Neural progenitor cell (in vitro differentiated cells): ENCODE measurements at places on chromosomes 13 and 19. TPM values are rescaled to one million over a fixed set of nuclear protein-coding genes. Genes with fewer than 3 reads are reported as not detected.

DNA sequence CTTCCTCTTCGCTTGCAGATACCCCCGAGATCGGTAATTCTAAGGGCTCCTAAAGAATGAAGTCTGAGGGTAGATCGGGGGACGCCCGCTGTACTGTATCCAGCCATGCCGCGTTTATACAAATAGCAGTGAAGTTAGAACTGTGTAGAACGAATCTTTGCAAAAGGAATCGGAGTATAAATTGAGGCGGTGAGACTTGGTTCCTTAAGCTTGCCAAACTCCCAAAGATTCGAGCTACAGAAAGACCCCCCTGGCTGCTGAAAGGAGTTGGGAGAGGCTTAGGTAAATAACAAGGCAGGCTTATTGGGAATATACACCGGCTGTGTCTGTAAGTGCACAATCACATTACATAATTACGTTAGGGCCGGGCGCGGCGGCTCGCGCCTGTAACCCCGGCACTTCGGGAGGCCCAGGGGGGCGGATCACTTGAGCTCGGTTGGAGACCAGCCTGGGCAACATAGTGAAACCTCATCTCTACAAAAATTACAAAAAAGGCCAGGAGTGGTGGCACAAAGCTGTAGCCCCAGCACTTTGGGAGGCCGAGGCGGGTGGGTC lies 12.2 kb downstream of the TMEM160 start:
- DNase-seq, result peak; percentile 42

DNA sequence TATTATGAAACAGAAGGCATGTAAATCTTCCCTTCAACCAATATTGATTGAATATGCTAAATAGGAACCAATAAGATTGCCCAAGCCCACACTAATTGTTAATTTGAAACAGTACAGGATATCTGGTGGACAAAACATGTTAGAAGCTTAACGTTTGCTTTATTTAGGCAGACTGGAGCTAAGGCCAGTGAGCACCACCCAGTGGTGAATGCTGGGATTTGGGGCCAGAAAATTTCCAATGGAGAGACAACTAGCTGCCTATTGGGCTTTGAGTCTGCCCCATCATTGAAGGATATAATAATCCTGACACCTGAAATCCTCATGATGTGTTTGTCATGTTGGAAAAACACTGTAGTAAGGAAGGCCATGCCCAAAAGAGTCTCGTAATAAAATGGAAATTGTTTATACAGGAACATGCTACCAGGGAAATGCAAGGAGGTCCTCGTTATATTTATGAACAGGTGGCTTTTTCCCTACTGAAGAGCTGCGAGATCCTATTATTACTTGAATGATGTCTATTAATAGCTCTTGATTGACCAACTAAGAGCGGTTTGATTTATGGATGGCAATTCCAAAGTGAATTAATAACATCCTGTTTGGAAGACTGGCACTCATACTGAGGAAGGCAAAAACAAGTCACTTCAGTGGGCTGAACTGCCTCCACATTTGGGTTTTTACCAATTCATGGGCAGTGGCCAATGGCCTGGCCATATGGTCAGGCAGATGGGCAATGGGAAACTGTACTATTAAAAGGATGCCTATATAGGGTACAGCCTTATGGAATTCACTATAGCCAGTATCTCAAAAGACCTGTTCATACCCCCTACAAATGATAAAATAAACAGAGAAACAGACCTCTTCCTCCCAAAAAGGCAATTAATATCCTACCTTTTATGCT lies 8.7 kb downstream of the SIGLECL1 start:
- peak; percentile 53 for DNase-seq

DNA sequence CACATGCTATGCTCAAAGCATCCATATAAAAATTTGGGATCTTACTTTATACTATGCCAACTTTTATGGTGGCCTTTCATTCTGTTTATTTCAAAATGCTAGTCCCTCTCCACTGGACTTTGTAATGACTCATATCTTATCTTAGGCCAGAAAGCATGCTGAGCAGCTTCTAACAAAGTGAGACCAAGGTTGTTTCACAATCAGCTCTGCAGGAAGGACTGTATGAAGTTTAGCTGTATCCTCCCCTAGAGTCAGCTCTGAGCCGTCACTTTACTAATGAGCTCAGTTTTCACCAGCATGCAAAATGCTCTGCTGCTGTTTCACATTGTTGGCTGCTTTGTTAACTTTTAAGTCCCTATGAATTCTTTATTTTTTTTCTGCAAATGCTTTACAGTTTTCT lies 1608.8 kb downstream of the OLFM4 start:
- peak; percentile 56 for DNase-seq

WTIP gene
- 28.2 and 35.4 TPM in 2 replicates for total RNA-seq

GRCh38 chr19:35828692-35829301 lies 16.2 kb upstream of the PRODH2 start:
- DNase-seq, result peak; percentile 95

DNA sequence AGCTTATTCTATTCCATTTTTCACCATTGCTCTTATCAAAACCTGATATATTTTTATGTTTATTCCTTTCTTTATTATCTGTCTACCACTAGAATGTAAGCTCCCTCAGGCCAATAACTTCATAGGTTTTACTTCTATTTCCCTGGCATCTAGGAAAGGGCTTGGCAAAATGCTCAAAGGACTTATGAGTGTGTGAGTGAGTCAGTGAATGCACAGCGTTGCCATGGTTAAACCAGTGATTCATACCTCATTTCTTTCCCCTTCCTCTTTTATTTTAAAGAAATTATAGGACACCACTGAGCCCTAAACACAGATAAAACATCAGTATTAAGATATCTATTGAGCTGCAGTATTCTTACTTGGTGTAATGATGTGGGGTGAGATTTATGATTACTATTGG lies 162.1 kb downstream of the GPC6 start:
- DNase-seq, result no peak

ZNF554 gene
- total RNA-seq, result 10.1 and 11.0 TPM in 2 replicates

- no peak for DNase-seq
These were observed 140.9 kb downstream of the ABCC4 start for GRCh38 chr13:95160112-95160906.

CEACAM6 gene
- not detected in 2 replicates for total RNA-seq

GRCh38 chr19:18289471-18290301 lies 8.3 kb upstream of the JUND start:
- no peak for DNase-seq

DNA sequence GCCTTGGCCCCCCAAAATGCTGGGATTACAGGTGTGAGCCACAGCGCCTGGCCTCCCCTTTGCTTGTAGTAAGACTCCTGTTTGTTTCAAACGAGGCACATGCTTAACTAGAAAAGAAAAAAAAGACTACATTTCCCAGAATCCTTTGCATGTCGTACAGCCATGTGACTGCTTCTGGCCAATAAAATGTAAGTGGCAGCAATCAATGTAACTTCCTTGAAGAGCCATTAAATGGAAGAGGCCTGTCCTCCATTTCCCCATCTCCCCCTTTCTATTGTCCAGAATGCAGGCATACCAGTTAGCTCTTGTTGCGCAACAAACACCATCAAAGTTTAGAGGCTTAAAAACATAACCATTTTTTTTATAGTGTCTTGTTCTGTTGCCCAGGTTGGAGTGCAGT lies 10.4 kb upstream of the GPR32 start:
- peak; percentile 23 for DNase-seq

EGLN2 gene
- total RNA-seq, result 27.0 and 97.3 TPM in 2 replicates

- DNase-seq, result no peak
These were observed 344.1 kb downstream of the UQCRFS1 start for GRCh38 chr19:28868836-28869235.

DNA sequence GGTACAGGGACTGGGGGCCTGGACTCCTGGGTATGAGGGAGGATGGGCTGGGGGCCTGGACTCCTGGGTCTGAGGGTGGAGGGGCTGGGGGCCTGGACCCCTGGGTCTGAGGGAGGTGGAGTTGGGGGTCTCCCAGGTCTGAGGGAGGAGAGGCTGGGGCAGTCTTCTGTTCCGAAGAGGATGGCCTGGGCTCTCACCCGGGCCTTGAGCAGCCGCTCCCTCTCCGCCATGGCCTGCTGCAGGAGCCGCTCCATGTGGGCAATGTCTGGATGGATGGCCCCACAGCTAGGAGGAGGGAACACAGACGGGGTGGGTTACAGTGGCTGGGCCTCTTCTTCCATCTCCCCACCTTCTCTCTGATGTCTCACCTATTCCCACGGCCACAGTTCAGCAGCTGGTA lies 18.1 kb downstream of the PHLDB3 start:
- DNase-seq, result no peak

GRCh38 chr19:56930647-56931535 lies 90.4 kb upstream of the PEG3 start:
- DNase-seq, result no peak

- DNase-seq, result no peak
These were observed 10.9 kb downstream of the NCR1 start for GRCh38 chr19:54916822-54917221.

SHISA7 gene
- total RNA-seq, result 0.09 and 0.21 TPM in 2 replicates

GRCh38 chr19:55228015-55228391 lies 560 bp downstream of the TMEM86B start:
- DNase-seq, result no peak

DNA sequence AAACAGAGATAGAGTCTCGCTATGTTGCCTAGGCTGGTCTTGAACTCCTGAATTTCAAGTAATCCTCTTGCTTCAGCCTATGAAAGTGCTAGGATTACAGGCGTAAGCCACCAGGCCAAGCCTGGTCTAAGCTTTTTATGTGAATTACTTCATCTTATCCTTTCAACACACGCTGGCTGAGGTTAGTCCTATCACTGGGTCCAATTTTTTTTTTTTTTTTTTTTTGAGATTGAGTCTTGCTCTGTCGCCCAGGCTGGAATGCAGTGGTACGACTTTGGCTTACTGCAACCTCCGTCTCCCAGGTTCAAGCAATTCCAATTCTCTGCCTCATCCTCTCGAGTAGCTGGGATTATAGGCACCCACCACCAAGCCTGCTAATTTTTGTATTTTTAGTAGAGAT lies 10.4 kb downstream of the MYO1F start:
- DNase-seq, result no peak

DNA sequence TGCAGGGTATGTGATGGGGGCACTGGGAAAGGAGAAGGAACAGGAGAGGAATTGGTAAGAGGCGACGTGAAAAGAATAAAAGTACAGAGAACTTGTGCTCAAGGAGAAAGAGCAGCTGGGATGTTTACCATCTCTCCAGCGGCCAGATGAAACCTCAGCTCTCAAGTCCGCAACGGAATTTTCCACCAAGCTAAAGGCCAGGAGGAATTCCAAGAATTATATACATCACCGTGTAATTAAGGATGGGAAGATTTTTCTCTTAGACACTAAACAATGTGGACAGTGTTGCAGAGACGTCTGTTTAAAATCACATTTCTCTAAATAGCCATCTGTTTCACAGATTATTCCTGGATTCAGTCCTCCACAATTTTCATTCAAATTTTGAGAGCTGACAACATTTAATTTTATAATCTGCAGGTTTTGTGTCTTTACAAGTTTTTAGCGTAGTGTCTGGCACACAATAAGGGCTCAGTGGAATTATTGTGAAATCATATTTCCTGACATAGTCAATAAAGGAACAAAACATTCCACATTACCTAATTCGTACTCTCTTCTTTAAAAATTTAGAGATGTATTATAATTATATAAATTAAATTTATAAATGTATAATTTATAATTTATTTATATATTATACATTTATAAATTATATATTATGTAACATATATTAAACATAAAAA lies 23.0 kb upstream of the USP29 start:
- DNase-seq, result no peak

GRCh38 chr19:49104229-49104864 lies 9.8 kb upstream of the LIN7B start:
- no peak for DNase-seq

DNA sequence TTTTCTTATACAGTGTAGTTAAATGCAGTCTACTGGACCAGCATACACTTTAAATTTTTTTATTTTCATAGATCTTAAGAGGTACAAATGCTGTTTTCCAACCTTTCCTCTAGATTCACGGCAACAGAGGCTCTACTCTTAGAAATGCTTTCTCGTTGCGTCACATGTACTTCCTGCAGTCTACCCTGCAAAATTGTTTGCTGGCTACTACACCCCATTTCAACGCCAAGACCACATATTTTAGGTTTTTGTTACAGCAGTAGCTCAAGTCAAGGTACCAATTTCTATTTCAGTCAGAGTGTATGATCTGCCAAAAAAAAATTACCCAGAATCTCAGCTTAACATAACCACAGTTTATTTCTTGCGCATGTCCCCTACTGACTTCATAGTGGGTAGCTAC lies 94.1 kb downstream of the TNFSF13B start:
- no peak for DNase-seq

DKKL1 gene
- 3.0 and 5.6 TPM in 2 replicates for total RNA-seq

DNA sequence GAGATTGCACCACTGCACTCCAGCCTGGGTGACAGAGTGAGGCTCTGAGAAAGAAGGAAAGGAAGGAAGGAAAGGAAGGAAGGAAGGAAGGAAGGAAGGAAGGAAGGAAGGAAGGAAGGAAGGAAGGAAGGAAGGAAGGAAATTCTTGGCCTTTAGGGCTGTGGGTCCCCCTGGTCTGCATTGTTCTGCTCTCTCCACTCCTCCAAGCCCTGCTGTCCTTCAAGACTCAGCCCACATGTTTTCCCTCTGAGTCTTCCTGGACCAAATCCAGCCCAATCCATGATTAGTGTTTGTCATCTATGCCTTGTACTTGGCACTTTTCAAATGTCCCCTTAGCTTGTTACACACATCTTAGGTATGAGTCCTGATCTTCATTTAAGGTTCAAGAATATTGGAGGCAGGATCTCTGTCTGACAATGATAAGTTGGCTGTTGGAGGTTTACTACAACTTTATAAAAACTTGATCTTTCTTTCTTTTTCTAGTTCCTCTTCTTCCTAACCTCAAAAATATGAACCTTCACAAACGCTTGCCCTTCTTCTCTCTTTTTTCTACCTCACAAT lies 48.8 kb upstream of the INTS6 start:
- no peak for DNase-seq

RFX1 gene
- total RNA-seq, result 1.0 and 3.3 TPM in 2 replicates

- DNase-seq, result no peak
These were observed 89.7 kb downstream of the RAB20 start for GRCh38 chr13:110471833-110472162.

DNA sequence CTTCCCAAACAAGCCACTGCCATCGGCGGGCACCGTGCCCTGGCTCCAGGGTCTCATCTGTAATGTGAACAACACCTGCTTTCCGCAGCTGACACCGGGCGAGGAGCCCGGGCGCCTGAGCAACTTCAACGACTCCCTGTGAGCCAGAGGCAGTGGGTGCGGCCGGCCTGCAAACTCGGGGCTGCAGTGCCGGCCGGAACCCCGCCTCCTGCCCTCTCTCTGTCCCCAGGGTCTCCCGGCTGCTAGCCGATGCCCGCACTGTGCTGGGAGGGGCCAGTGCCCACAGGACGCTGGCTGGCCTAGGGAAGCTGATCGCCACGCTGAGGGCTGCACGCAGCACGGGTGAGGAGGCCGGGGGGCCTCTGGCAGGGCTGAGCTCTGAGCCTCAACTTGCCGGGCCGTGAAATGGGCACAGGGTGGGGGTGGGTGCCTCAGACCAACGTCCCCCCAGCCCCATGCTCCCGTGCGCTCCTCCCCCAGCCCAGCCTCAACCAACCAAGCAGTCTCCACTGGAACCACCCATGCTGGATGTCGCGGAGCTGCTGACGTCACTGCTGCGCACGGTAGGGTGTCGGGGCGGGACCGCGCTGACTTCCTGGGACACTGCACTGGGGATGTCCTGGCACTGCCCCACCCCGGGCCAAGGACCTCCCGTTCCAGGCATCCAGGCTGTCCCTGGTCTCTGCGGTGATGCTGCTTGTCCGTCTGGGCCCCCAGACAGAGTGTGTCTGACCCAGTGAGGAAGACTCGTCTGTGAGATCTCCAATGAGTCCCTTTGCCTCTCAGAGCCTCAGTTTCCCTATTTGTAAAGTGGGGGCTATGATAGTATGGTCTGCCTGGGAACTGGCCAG lies 2.2 kb downstream of the ABCA7 start:
- DNase-seq, result no peak
